C1 segment of cervical spinal cord (tissue), 14 donors: ENCODE measurements at places on chromosomes 13 and 19.

DNA sequence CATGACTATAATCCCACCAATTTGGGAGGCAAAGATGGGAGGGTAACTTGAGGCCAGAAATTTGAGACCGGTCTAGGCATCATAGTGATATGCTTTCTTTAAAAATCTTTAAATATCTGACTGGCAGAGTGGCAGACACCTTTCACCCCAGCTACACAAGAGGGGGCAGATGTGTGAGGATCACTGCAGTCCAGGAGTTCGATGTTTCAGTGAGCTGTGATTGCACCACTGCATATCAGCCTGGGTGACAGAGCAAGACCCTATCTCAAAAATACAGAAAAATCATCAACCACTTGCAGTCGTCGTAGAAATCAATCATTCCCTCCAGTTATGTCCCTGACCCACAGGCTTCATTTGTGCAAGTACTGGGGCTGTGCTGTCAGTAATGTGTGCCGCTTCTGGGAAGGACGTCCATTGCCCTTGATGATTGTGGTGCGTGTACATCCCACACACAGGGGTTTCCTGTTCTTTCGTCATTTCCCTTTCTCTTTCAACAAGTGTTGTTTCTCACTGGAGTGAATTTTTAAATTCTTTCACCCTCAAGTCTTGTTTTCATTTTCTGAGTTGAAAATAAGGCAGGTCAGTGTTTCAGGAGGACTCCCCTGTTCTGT lies 1.4 kb downstream of the LGALS14 start:
- no peak for DNase-seq

DNA sequence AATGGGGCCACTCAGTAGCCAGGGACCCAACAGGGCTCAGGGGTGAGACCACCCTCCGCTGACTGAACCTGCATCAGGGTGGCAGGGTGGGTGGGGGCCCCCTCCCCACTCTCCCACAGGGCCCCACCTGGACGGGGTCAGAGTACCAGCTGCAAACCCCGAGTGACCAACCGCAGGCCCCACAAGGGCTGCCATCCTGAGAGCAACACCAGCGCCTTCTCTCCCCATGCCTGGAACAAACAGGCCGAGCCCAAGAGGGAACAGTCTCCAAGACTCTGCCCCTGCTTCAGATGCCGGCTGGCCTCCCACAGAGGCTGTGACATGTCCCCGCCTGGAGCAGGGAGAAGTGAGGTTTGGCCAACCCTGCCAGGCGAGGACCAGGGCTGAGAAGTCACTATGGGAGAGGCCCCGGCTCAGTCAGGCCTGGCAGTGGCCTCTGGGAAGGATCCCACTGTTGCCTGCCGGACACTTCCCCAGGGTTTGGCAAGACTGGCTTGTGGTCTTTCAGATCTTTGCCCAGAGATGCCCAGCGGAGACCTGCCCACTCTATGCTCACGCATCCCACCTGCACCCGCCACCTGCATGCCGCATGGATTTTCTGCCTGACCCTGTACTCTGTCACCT lies 27.2 kb downstream of the MPND start:
- DNase-seq, result no peak

DNA sequence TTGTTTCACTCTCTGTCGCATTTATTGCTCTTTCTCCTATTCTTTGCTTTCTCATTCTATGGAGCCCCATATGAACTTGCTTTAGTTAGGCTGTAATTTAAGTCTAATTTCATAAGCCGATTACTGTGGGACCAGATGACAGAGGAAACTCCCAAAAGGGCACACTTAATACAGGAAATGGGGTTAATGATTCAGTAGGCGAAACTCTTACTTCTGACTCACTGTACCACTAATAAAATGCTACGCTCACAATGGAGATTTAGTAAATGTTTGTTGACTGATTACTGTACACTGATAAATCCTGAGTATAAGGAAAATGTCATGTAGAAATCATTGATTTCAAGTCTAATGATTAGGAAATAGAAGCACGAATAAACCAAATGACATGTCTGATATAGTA lies 276.4 kb downstream of the KLF5 start:
- no peak for DNase-seq

DNA sequence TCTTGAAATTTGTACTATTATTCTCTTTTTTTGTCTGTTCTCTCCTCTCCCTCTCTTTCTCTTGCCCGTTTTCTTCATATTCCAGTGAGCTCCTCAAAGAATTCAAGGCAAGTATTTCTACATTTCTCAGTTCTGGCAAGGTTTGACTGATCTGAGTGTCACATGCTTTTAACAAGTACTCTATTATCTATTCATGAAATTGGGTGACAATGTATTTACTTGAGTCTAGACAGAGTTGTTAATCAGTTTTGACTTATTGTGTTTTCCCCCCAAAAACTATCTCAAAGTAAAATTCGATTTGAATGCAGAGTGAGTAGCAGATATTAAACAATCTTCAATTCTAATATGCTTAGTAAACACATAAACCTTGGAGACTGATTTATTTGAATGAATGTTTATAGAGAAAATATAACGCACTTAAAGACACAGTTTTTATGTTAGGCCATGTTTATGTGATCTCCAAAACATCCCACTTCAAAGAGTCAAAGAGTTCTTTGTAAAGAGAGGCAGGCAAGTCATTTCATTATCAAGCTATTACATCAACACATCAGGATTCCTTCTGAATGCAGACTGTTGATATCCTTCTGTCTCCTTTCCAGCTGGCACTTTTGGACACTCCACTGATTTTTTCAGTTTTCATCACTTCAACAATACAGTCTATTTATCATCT lies 166.6 kb downstream of the SLITRK6 start:
- no peak for DNase-seq

- no peak for DNase-seq
Observed at GRCh38 chr13:34103854-34104253, 285.9 kb downstream of the RFC3 start.

DNA sequence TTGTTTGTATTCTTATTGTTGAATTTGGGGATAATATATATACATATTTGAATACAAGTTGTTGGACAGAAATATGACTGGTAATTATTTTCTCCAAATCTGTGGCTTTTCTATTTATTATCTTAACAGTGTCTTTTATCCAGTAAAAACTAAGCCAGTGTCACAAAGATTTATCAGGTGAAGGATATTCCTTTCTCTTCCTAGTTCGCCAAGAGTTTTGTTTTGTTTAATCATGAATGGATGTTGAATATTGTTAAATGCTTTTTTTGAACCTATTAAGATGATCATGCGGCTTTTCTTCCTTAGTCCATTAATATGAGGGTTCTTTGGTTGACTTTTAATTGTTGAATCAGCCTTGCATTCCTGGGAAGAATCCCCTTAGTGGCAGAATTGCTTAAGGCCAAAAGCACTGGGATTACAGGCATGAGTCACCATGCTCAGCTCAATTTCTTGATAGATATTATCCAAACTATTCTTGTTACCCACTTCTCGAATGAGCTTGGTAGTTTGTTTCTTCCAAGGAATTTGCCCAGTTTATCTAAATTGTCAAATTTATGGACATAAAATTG lies 53.3 kb downstream of the TEX26 start:
- DNase-seq, result no peak

DNA sequence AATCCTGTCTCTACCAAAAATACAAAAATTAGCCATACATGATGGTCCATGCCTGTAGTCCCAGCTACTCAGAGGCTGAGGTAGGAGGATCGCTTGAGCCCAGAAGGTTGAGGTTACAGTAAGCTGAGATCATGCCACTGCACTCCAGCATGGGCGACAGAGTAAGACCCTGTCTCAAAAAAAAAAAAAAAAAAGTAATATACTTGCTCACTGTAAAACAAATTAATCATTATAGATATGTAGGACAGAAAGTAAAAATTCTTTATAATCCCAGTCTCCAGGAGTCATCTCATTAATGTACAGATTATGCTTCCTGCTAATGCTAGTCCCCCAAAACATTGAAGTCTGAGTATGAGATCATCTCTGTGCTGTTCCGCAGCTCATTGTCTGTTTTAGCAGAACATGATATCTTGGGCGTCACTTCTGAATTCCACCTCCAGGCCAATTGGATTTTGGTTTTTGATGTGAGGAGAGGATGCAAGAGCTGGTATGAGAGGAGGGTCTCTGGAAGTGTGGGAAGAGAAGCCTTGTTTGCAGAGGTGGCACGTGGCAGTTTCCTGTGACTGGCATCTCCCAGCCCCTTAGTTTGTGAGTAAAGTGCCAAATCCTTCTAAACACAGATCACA lies 75.4 kb upstream of the NPAS1 start:
- no peak for DNase-seq

- no peak for DNase-seq
Observed at GRCh38 chr13:101289764-101290163, 126.5 kb downstream of the NALCN start.

GRCh38 chr19:33134571-33135041 lies 2.7 kb downstream of the WDR88 start:
- no peak for DNase-seq

- DNase-seq, result no peak
Observed at GRCh38 chr13:113475911-113476310, 14.6 kb downstream of the DCUN1D2 start.

- DNase-seq, result peak; percentile 60
Observed at GRCh38 chr19:42433503-42434260, 6.5 kb upstream of the LIPE start.

GRCh38 chr13:109968876-109969577 lies 182.6 kb upstream of the IRS2 start:
- no peak for DNase-seq

GRCh38 chr19:10262771-10263170 lies 8.1 kb upstream of the ICAM1 start:
- DNase-seq, result no peak

GRCh38 chr13:102680133-102680717 lies 14.6 kb downstream of the METTL21C start:
- DNase-seq, result no peak

- DNase-seq, result no peak
Observed at GRCh38 chr19:12994701-12995595, at the start of gene NFIX. TSS of gene NFIX (plus strand) at chr19:12995475. CDS start at chr19:12995838, 363 bp downstream.

GRCh38 chr13:102697929-102698648 lies 3.2 kb upstream of the METTL21C start:
- no peak for DNase-seq

DNA sequence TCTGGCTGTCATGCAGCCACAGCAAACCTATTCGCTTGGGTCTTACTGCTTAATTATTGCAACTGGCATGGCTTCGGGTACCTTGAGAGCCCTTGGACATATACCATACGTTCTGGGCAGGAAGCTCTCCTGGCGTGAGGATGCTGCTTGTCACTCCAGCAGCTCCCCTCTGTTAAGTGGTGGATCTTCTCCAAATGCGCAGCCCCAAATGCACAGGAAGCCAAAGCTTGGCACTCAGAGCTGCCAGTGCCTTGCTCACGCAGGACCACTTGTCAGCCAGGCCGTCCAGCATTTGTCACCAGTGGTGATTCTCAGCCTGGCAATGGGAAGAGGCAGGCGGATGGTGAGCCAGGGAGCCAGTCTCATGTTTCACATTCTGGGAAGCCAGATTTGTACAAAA lies 158.6 kb downstream of the KATNAL1 start:
- no peak for DNase-seq

- DNase-seq, result no peak
Observed at GRCh38 chr13:27855381-27855780, 63.1 kb downstream of the GSX1 start.

- no peak for DNase-seq
Observed at GRCh38 chr13:42600943-42601342, 27.0 kb downstream of the TNFSF11 start.
